NCI-H2107 (cell line): ENCODE measurements at places on chromosomes 16 and 17.

GRCh38 chr16:75109732-75110243 lies 6.8 kb downstream of the LDHD start:
- DNase-seq = no peak

DNA sequence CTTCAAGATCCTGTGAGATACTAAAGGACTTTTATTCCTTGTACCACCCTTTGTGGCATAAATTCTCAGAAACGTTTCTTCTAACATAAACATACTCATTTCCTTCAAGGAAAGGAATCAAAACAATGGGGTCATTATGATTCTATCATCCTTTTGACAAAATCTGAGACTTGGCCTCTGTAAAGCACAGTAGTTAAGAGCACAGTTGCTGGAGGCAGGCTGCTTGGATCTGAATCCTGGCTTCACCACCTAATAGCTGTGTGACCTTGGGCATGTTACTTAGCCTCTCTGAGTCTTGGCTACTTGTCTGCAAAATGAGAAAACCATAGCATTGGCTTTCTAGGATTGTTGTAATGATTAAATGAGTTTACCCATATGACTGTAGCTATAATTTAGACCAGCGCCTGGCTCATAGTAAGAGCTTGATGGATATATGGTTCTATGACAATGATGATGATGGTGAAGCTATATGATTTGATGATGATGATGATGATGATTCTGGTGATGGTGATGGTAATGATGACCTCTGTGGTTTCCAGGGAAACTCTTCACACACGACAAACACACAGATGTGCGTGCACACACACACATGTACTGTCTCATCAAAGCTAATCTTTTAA lies 6.1 kb upstream of the KRT31 start:
- no peak for DNase-seq

GRCh38 chr17:5354886-5355415 lies 64.5 kb downstream of the NUP88 start:
- DNase-seq = no peak

GRCh38 chr16:67154578-67155294 lies 3.9 kb upstream of the B3GNT9 start:
- no peak for DNase-seq

GRCh38 chr17:21253646-21254441 lies 634 bp upstream of the NATD1 start:
- no peak for DNase-seq

GRCh38 chr17:32016231-32016630 lies 9.0 kb downstream of the LRRC37B start:
- DNase-seq = no peak

DNA sequence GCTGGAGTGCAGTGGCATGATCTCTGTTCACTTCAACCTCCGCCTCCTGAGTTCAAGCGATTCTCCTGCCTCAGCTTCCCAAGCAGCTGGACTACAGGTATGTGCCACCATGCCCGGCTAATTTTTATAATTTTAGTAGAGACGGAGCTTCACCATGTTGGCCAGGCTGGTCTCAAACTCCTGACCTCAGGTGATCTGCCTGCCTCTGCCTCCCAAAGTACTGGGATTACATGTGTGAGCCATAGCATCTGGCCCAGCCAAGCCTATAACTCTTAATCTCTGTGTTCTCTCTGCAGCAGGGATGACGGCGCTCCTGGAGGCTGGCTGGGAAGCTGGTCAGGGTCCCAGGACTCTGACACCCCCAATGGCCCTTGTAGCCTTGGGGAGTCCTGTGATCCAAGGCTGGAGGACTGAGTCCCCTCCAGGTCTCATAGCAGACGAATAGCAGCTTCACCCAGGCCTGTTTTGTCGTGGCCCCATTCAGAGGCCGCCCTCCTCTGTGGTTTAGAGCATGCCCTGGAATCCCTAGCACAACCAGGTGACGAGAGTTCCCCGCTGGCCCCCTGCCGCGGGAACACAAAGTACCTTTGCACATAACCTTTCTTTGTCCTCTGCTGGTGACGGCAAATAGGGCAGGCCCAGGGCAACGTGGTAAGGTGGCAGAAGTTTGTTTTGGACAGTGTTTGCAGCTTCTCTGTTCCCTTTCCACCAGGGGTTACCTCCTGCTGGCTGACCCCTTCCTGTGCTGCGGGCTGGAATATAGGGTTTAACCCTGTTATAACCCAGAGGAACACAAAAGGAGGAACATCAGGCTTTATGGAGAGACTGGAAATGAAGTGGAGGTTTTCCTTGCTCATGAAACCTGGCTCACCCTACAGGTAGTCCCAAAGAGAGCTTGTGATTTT lies 43.0 kb upstream of the TOB1 start:
- no peak for DNase-seq

DNA sequence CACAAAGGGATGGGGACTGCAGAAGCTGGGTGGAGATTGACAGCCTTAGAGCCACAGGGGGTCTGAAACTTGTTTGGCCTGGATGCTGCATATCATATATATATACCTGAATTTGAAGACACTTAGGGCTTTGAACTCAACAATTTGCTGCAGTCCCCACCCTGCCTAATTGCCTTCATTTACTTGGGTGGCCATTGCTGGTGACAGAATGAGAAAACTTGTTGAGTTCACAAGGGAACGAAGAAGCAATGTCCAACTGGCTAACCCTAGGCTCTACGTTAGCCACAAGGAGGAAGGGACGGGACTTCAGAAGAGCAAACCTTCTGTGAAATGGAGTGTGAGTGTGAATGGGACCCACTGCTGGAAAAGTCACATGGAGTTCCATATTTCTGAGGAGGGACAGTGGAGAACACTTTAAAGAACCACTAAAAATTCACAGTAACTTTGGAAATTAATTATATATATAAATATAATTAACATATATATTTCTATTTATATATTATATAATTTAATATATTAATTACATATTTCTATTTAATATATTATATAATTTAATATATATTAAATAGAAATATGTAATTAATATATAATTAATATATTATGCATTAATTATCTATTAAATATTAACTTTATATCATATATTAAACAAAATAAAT lies 215.3 kb upstream of the SOX9 start:
- no peak for DNase-seq

DNA sequence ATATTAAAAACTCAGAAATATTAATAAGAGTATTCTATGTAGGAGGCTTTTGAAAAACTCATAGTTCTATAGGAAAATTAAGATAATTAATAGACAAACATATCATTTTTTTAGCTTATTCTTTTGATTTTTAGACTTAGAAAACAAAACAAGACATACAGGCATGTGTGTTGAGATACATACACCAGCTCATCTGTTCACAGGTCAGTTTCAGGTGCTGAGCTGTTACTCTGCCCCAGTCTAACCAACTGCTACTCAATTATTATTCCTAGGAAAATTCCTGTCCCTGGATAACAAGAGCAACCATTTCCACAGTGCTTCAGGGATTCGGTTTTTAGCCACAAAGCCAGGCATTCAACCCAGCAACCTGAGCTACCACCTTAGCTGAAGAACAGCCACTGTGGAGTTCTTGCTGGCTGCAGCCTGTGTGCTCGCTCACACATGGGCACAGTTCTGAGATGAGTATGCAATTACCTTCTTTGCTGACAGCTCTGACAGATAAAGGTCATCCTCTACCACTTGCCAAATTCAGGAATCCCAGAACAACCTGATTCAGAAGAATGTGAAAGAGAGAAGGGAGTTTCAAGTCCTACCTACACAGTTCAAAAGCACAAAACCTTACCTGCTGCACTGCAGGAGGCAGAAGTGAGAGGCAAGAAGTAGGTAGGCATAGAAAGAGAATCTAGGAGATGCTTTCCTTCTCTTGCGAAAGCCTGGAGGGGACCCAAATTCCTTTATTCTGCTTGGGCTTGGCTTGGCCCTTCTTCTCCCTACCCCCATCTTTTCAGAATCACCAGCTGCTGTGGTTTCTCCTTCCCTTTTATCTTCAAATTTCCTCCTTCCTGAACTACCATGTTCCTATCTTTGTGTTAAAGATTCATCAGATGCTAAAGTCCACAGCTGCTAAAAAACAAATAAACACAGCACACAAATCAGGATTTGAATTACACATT lies 62.7 kb downstream of the TEX2 start:
- no peak for DNase-seq

- DNase-seq = no peak
Observed at GRCh38 chr17:59631276-59631675, 11.6 kb downstream of the CLTC start.

DNA sequence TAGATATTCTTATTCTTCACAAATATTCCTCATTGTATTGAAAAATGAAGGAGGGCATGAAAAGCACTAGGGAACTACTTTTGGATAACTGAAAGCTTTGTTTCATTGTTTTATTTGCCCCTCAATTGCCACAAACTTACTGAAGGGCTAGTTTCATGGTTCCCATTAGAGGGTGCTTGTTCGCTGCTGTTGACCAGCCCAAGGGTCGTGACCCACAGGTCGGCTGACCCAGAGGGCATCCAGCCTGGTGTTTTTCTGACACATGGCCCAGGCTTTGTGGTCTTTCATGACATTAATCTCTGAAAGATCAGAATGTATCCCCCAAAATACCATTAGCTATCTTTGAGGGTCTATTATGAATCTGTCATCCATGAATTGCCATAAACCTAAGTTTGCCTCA lies 30.0 kb downstream of the DGKE start:
- no peak for DNase-seq

- DNase-seq = no peak
Observed at GRCh38 chr17:45397796-45398195, 34.9 kb downstream of the ARHGAP27 start.

DNA sequence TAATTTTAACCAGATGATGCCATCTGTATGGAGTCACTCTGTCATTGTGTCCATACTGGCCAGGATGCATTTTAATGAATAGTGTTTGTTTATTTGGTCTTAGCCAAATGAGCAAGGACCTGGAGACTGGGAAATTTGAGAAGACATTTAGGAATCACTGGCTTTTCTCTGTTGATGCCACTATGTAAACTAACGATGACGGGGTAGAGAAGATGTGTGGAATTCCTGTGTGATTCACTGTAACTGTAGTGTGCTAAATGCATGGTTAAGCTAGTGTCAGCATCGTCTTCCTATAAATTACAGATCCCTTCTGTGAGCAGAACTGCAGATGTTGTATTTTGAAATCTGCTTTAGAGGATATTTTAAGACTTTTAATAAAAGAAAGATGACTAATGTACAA lies 66.6 kb downstream of the NOS2 start:
- no peak for DNase-seq

DNA sequence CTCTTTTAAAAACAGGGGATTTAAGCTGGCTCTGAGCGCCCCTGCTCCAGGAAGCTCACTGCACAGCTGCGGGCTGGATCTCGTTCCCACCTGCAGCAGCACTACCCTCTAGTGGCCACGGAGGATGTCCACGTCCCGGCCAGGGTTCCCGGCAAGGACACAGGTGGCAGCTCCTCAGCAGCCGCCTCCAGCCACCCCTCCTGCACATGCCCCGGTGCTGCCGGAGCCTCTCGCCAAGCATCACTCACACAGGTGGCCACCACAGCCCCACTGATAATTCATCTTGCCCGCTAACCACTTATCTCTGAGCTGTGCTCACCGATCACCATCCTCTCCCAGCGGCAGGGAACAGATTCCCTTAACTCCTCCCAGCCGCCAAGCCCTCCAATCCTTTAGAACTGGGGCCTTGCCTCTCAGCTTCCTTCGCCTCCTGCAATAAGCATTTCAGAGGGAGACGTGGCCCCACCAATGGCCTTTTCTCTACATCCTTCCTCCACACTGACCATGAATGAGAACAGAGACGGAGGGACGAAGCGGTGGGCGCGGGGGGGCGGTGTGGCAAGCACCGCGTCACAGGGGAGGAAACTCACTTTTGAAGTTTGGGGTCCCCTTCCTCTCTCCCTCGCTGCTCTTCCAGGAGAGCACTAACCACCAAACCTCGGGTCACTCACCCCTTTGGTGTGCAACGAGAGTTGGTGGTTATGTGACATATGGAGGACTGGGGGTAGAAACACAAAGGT lies 222.1 kb downstream of the RBFOX3 start:
- peak; percentile 56 for DNase-seq

GRCh38 chr16:69131839-69132423 lies 457 bp downstream of the CHTF8 start:
- peak; percentile 59 for DNase-seq

GRCh38 chr17:82121660-82122629 lies 23.9 kb upstream of the FASN start:
- DNase-seq = peak; percentile 57

GRCh38 chr17:35068249-35068648 lies 4.7 kb upstream of the RFFL start:
- no peak for DNase-seq

DNA sequence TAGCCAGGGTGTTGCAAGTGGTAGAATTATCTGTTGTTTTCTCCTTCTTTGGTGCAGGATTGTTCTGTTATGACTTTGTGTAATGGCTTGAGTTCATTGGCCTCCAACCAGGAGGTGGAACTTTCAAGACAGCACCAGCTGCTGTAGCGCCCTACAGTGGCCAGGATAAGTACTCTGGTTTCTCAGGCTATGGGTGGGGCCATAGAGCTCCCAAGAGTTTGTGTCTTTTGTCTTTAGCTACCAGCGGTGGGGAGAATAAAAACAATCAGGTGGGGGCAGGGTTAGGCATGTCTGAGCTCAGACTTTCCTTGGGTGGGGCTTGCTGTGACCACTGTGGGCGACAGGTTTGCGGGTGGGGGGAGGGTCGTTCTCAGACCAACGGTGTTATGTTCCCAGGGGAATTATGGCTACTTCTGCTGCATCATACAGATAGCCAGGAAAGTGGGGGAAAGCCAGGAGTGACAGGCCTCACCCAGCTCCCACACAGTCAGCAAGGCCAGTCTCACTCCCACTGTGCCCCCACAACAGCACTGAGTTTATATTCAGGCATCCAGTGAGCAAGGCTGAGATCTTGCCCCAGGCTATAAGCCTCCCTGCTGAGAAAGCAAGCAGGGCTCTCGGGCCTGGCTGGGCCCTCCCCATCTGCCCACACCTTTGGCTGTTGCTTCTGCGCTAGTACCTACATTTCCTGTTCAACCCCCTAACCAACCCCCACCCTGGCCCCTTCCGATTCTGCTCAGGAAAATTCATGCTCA lies 15.4 kb downstream of the ABCA10 start:
- no peak for DNase-seq

DNA sequence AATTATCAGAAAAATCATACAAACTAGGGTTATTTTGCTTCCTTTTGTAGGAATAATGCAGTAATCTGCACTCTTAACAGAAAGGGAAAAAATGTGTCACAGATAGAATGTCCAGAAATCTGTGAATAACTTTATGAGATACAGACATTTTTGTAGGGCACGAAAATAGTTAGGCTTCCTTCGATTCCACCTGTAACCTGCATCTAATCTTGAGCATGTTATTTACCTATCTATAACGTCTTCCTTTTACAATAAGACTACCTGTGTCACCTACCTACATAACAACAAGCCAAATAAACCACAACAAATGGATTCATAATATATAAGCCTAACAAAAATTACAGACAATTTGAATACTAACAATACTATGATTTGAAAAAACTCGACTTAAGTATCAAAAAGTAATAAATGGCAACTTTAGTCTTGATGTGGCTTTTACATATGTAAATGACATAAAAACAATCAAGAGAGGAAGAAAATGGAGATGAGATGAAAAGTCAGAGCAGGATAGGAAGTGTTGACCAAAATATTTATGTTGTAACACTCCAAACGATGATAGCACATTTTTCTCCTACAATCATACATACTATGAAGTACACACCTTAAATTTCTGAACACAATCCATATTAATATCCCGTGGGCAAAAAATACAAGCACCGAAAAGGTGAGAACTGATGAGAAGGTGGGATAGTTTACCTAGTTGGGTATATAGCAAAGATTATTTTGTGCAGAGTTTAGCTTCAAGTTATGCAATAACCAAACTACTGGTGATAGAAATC lies 2.5 kb downstream of the STAT5B start:
- DNase-seq = no peak
